BJ (cell line): ENCODE measurements at places on chromosomes 16 and 17. TPM values are rescaled to one million over a fixed set of nuclear protein-coding genes. Genes with fewer than 3 reads are reported as not detected.

- DNase-seq = no peak
Measured at GRCh38 chr16:89458967-89459366, 31.4 kb downstream of the ANKRD11 start.

GRCh38 chr17:37406635-37407461, at the start of the genes ACACA and TADA2A:
Gene ACACA (minus strand): TSS chr17:37406836. CDS start chr17:37406299, 537 bp downstream.
Gene TADA2A (plus strand): TSS chr17:37406886. CDS start chr17:37411366, 4,480 bp downstream.
- DNase-seq = no peak

The CTCF gene
- polyA plus RNA-seq = 20.9 and 22.8 TPM in 2 replicates

DNA sequence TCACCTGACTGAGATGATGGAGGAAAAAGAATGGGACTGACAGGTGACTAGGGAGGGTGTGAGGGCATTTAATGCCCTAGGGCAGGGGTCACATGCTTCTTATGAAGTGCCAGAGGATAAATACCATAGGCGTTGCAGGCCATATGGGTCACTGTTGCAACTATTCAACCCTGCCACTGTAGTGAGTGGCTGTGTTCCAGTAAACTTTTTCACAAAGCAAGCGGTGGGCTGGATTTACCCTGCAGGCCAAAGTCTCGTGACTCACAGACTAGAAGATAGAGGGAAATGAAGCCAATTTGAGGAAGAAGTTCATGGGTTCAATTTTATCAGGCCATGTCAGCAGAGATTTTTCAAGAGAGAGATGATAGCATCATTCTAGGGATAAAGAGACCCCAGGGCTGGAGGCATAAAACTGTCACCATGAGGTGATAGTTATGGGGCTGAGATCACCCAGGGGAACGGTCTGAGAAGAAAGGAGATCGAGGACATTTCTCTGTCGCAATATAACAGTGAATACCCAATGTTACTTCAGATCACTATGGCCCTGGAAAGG, 8.6 kb downstream of the ARHGAP17 start:
- DNase-seq = no peak

GRCh38 chr16:53662072-53662471, 41.6 kb downstream of the RPGRIP1L start:
- DNase-seq = no peak
